ENCODE measurements at places on chromosomes 3 and 15.
A peak's percentile ranks its signal among the peaks of the same experiment; 100 is the strongest.

DNA sequence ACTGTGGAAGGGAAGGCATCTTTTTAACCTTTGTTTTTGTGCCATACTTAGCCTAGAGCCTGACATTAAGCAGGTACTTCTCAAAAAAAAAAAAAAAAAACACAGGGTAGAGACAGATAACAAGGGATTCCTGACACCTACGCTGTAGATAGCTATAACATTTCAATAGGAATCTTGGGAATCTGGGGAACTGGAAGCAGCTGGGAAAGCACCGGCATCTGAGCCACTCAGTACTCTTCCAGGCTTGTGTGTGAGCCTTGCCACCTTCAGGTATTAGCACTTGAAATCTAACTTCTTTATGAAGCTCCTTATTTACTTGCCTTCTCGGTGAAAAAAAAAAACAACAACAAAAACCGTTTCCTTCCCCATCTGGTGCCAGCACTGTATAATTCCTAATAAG is 46.8 kb downstream of the PIK3CA start:
- DNase-seq, result no peak

- no peak for DNase-seq
Measured at GRCh38 chr3:8538913-8539312, 37.3 kb downstream of the LMCD1 start.

GRCh38 chr3:122793568-122794416 is at the start of gene HSPBAP1:
TSS of gene HSPBAP1 (minus strand) at chr3:122793831. CDS start at chr3:122793680, 151 bp downstream.
- DNase-seq, result peak; percentile 93

GRCh38 chr3:85821130-85821756 is 862.5 kb downstream of the CADM2 start:
- DNase-seq, result no peak

- peak; percentile 39 for DNase-seq
Measured at GRCh38 chr3:46228260-46229242, 13.7 kb upstream of the CCR3 start.

GRCh38 chr3:123096126-123096525 is 29.3 kb downstream of the PDIA5 start:
- DNase-seq, result no peak

DNA sequence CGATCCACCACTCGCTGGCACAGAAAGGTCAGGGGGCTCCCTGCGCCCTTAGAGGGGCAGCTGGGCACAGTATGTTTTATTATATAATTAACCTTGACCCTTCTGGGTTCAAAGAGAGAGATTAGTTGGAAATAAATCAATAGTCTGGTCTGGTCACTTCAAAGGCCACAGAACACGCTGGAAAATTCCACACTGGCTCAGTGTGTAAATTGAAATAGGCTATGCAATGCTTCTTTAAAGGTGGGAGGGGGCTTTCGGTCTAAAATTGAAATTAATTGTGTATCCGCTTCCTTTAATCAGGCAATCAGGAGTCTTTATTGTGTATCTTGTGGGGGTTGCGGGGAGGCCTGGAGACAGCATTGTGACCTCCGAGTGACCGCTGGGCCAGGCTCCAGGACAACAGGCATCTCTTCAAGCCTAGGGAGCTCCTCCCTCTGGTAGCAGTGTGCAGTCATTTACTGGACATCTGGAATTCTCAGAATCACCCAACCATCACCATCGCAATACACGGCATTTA is 8.0 kb downstream of the RNU5B-1 start:
- DNase-seq, result no peak

GRCh38 chr15:62320259-62320658 is 155.2 kb upstream of the C2CD4B start:
- no peak for DNase-seq

DNA sequence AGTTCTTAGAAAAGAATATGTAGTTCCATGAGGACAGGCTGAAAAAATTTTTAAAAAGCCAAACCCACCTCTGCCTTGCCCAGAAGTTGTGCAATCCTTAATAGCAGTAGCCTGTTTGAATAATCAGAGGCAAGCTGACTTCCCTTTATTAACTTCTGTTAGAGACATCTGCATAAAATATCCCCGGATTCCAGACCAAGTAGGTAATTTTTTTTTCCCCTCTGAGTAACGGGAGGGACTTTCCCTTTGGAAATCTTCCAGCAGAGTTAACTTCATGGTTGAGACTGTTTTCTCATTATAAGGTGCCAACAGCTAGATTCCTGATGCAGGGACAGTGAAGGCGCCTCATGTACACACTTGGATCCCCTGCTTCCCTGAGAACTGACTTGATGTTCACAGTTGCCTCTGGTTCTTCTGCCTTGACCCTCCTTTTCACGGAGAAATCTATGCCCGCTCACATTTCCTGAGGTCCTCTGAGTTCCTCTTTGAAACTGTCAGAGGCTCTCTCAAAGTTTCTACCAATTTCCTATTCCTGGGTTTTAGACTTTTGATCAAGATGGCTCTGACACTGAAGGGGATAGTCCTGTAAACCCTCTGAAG is 227.6 kb upstream of the BHLHE40 start:
- peak; percentile 65 for DNase-seq

DNA sequence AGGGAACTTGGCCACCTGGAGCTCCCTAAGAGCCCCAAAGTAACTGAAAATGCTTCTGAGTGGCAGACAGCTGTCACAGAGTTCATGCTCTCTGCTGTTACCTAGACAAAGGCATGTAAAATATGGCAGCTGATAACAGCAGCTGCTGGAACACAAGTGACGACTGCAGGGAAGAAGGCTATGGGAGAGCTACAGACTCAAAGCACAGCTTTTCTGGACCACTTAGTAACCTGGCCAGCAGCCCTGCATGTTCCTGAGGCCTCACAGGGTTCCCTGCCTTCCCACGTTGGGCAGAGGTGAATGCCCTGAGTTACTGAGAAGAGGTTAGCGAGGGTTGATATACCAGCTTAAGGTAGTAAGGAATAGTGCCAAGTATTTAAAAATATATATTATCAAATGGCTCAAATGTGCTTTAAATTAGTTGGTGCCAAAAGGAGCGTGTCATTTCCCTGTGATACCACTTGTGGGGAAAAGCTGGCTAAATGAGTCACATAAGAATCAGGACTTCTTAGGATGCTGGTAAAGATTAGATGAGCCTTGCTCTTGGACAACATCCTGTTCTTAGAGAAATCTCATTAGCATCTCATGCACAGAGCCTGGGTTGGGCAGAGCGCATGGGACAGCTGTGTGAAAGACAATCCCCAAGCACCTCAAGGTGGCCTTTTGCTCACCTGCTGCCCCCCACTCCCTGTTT is 76.4 kb upstream of the SCN5A start:
- no peak for DNase-seq

All from HFF-Myc (cell line).